ENCODE measurements at places on chromosomes 12 and 14. TPM values are rescaled to one million over a fixed set of nuclear protein-coding genes. Genes with fewer than 3 reads are reported as not detected.

SDS gene
- not detected for total RNA-seq

EGLN3 gene
- total RNA-seq, result 10.9 TPM

TMEM179 gene
- total RNA-seq, result not detected

TEDC1 gene
- total RNA-seq, result 47.0 TPM

RNASE2 gene
- total RNA-seq, result not detected

GPR68 gene
- total RNA-seq, result 36.9 TPM

TSPAN19 gene
- total RNA-seq, result not detected

Data from activated CD4-positive, alpha-beta memory T cell treated with anti-CD3 and anti-CD28 coated beads, Interleukin-2, amount 10 ng/mL, durations not matched to agents 7 days and 5 days (primary cell).